Kidney capillary endothelial cell (primary cell): ENCODE measurements at places on chromosomes 11 and 22.
A peak's percentile ranks its signal among the peaks of the same experiment; 100 is the strongest.

GRCh38 chr11:33320814-33321330, 63.7 kb downstream of the HIPK3 start:
- DNase-seq, result no peak

- no peak for DNase-seq
Observed at GRCh38 chr11:8180469-8180868, 11.6 kb upstream of the RIC3 start.

DNA sequence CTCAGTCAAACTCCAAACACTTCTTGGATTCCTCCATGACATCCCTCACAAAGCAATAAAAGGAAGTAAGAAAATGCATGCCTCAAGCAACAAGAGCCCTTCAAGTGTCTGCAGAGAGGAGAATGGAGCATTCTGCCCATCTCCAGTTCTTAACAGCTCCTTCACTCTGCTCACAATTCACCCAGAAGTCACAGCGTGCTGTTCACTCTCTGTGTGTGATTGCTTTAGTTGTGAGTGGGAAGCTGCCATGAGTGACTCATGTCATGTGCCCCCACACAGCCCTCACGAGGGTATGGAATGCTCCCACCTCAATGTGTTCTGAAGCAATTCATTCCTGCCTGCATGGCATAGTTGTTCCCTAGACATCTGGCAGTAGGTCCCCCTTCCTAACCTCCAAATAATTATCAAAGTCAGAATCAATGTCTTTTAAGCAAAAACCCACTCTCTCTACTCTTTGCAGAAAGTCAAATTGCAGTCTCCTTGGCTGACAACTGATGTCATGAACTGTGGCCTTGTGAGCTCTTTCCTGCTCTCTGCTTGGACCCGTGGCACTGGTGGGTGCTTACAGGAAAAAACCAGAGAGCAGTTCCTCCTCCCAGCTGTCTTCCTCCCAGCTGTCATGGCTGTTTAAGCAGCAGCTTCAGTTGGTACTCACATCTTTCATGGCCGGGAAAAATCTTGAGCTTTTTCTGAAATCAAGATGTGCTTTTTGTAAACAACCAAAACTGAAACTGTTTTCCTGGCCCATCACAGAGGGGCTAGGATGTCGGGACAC, 112.1 kb upstream of the SPON1 start:
- no peak for DNase-seq

- no peak for DNase-seq
Observed at GRCh38 chr22:37659066-37659896, 758 bp downstream of the PDXP start.

DNA sequence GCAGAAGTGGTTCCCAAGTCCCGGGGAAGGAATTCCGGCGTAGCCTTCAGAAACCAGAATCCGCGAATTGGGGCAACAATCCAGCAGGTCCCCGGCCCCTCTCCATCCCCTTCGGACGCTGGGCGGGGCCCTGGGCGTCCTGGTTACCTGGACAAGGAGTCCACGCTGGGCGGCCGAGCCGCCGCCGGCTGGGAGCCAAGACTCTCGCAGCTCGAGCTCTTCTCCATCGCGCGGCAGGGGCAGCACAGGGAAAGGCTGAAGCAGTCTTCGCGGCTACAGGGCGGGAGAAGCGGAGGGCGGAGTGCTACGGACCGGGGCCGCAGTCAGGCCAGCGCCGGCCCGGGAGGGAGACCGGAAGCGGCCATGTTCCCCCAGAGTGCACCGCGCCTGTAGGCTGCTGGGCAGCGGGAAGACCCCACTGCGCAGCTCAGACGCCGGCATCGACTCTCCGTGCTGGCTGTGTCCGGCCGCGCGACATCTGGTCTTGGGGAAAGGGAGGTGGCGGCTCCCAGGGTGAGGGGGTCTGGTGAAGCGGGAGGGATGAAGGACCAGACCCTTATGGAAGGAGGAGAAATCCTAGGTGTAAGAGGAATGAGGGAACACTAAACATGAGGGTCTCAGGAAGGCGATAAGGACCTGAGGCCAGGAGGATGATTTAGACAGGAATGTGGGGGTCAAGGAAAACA, at the start of gene MTMR2:
MTMR2 (minus strand) TSS at position 380 of the 686 bp plus-strand sequence; CDS start at position 227, 153 bp downstream.
- DNase-seq, result peak; percentile 72

- DNase-seq, result peak; percentile 92
Observed at GRCh38 chr11:65857853-65858680, at the start of gene CFL1. TSS of gene CFL1 (minus strand) at chr11:65858180. CDS start at chr11:65858099, 81 bp downstream.

- DNase-seq, result no peak
Observed at GRCh38 chr11:97638641-97639224, 1248.9 kb downstream of the JRKL start.

DNA sequence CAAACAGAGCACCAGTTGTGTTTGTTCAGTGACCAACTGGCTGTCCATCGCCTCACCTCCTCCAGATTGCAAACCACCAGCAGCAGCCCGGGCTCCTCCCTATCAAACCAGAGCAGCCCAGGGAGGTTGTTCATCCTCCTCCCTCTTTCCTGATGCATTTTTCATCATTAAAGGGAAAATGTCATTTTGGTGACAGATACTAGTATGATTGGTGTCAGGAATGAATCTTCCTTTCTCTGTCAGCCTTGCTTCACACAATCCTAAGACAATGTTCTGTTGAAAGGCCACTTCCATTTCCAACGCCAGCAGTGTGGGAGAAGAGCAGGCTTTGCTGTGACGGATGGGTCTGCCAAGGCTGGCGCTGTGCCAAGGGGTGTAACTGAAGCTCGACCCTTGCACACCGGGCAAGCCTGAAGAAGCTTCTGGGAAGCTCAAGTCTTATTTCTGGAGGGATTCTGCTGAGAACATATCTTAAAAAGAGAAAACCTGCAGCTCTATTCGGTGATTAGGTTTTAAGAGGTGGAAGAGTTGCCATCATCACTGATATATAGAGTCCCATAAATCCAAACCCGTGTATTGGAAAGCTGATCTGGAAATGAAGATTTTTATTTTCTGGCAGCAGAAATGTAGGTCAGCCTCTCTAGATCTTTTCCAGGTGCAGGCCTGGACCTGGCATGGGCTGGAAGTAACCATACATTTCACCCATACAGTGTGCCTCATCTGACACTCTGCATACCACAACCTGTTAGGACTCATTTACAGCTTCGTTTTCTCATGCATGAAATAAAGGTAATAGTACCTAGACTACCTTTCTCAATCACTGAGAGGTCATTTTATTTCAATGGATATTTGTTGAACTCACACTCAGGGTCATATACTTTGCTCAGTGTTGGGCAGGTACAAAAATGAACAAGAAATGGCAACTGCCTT, 524.5 kb downstream of the NTM start:
- DNase-seq, result no peak

GRCh38 chr11:60838132-60838531, 3.8 kb upstream of the CCDC86 start:
- no peak for DNase-seq

- DNase-seq, result no peak
Observed at GRCh38 chr11:6202041-6202440, 3.0 kb downstream of the OR52W1 start.

DNA sequence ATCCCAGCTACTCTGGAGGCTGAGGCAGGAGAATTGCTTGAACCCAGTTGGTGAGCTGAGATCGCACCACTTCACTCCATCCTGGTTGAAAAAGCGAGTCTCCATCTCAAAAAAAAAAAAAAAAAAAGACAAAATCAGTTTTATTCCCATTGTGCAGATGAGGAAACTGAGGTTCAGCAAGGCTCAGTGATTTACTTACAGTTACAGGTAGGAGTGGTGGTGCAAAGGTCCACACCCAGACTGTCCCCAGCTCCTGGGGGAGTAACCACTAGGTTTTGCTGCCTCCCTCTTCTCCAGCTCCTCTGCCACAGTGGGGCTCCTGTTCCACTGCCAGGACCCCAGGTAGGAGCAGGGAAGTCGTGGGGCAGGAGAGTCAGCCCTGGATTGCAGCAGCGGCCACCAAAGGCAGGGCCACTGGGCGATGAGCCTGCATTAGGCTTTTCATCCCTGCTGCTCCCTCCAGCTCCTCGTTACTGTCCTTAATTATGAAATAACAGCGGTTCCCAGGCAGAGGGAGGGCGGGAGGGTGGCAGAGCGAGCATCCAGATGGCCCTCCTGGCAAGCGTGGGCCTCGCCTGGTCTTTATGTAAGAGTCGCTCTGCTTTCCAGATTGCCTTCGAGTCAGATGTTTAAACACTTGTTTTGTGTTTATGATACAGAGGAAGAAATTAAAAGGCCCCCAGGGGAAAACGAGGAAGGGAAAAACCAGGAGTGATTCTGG, 15.5 kb upstream of the RASD2 start:
- DNase-seq, result no peak

DNA sequence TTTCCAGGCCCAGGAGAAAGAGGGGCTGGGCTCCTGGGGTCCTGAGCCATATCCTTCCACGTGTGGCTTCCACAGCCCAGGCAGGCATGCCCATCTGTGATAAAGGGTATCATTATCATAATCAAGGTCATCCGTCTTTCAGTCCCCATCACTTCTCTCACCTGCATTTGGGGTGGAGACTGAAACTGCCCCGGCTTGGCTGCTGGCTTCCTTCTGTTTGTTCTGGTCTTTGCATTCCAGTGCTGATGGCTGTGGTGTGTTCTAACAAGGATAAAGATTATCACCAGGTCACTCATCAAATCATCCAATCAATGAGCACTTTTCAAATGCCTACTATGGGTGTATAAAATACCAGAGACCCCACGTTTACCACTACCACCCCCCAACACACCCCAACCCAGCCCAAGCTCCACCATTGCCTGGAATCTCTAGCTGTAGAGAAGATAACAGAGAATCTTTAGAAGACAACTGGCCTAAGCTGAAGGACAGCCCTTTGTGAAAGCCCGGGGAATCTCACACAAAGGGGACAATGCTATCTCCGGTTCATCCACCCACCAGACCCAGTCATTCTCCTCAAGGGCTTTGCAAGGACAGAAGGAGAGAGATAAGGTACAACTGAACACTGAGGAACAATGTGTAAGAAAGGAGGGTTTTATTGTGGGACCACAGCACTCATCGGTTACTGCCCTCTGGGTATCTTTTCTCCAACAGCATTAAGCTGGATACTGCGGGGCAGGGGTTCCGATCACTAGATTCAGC, 54.9 kb downstream of the AHNAK start:
- DNase-seq, result no peak

GRCh38 chr11:133924661-133925060, 32.1 kb downstream of the IGSF9B start:
- no peak for DNase-seq

GRCh38 chr11:78039919-78040671, 17.0 kb upstream of the KCTD14 start:
- peak; percentile 78 for DNase-seq

DNA sequence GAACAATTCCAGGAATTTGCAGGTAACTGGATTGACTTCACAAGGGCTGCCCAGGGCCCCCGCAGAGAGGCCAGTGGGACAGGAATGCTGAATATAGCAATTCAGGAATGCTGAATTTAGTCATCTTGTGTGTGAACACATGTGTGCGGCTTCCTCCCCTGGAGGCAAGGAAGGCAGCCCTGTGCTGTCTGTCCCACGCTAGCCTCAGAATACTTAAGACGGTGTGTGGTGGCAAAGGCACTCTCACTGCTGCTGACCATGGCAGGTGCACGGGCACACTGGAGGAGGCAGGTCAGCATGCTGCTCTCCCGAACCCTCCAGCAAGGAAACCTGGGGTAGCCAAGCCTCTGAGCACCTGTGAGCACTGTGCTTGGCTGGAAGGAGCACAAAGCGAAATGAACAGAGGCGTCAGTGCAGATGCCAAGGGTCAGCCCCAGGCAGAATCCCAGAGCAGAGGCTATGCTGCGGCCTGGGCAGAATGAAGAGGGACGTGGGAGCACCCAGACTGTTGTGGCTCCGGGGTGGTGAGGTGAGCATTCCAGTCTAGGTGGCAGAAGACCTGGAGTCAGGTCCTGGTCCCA, 2.7 kb downstream of the GNAZ start:
- DNase-seq, result no peak
